Activated T-cell treated with anti-CD3 and anti-CD28 coated beads, Interleukin-2, amount 50 U/mL, for 4 hours (primary cell): ENCODE measurements at places on chromosomes 16 and 17. TPM values are rescaled to one million over a fixed set of nuclear protein-coding genes. Genes with fewer than 3 reads are reported as not detected.

Gene TBC1D3C
- not detected for total RNA-seq

Gene SPNS2
- total RNA-seq: 0.33 TPM

Gene SHPK
- total RNA-seq: 14.7 TPM

Gene DNAH9
- total RNA-seq: not detected

Gene SPIRE2
- total RNA-seq: 0.23 TPM

Gene RGS11
- not detected for total RNA-seq

Gene PPP1R27
- total RNA-seq: not detected

Gene PER1
- 36.9 TPM for total RNA-seq

Gene NOG
- total RNA-seq: 0.43 TPM

Gene TNP2
- total RNA-seq: not detected

Gene CA5A
- total RNA-seq: not detected

Gene OTOP3
- total RNA-seq: not detected

Gene CHST6
- not detected for total RNA-seq

Gene OTOP2
- not detected for total RNA-seq

Gene ABCA9
- not detected for total RNA-seq

Gene TSPOAP1
- total RNA-seq: 43.2 TPM

Gene CNTNAP4
- total RNA-seq: not detected

Gene CIAPIN1
- 75.9 TPM for total RNA-seq

Gene CRAMP1
- total RNA-seq: 19.1 TPM

Gene CCL3
- total RNA-seq: 341 TPM

Gene LLGL2
- 14.1 TPM for total RNA-seq
